ENCODE measurements at places on chromosomes 12 and 14. TPM values are rescaled to one million over a fixed set of nuclear protein-coding genes. Genes with fewer than 3 reads are reported as not detected.

TDRD9 gene
- total RNA-seq, result 0.50 TPM

FOXN4 gene
- total RNA-seq, result not detected

FAM181A gene
- not detected for total RNA-seq

GARIN6 gene
- total RNA-seq, result not detected

ATF7 gene
- total RNA-seq, result 11.4 TPM

RNASE3 gene
- total RNA-seq, result not detected

GPRC5A gene
- total RNA-seq, result 2.3 TPM

TBC1D30 gene
- total RNA-seq, result 0.26 TPM

SERPINA12 gene
- total RNA-seq, result not detected

NID2 gene
- total RNA-seq, result 93.7 TPM

TAS2R9 gene
- total RNA-seq, result not detected

FLVCR2 gene
- total RNA-seq, result 2.1 TPM

LRR1 gene
- total RNA-seq, result 9.5 TPM

ZNF384 gene
- total RNA-seq, result 9.8 TPM

GRCh38 chr14:91417120-91417982 is at the start of gene CCDC88C:
Gene CCDC88C (minus strand): TSS chr14:91417820. CDS start chr14:91417690, 130 bp downstream.
- no peak for DNase-seq

GRCh38 chr14:21498540-21499526 is 12.3 kb downstream of the METTL3 start:
- DNase-seq, result peak; percentile 65

- DNase-seq, result peak; percentile 92
These were observed 19.3 kb downstream of the NFKBIA start for GRCh38 chr14:35385042-35385839.

GRCh38 chr12:39958377-39958776 is 147.5 kb downstream of the SLC2A13 start:
- DNase-seq, result no peak

- DNase-seq, result no peak
These were observed 110.2 kb downstream of the LGMN start for GRCh38 chr14:92638266-92638665.

DNA sequence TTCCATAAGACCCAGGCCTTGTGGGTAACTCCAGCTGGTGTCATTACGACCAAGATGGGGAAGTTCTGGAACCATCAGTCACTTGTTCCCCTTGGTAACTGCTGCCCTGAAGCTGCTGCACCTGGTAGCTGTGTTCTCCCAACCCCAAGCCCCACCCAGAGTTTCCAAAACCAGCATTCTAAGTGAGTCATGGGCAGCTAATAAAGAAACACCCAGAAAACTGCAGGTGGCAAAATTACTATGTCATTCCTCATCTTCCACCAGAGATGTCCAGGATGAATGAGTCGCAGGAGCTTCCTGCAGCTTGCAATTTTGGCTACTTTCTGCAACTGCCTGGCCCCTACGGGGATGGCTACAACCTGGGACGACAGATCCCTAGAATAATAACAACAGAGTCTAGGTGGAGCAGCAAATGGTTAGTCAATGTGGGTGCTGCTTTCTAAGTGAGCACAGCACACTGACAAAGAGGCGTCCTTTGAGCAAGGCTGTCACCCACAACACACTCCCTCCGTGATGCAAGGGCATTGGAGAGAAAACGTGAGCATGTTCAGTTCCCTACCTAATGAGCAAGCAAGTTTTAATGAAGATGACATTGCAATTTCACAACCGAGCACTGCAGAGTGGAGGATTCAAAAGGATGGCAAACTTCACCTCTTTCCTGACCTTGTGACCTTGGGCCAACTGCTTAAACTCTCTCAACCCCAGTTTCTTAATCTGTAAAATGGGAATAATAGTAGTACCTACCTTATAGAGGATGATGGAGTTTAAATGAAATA is 301.4 kb upstream of the NOS1 start:
- DNase-seq, result peak; percentile 9

DNA sequence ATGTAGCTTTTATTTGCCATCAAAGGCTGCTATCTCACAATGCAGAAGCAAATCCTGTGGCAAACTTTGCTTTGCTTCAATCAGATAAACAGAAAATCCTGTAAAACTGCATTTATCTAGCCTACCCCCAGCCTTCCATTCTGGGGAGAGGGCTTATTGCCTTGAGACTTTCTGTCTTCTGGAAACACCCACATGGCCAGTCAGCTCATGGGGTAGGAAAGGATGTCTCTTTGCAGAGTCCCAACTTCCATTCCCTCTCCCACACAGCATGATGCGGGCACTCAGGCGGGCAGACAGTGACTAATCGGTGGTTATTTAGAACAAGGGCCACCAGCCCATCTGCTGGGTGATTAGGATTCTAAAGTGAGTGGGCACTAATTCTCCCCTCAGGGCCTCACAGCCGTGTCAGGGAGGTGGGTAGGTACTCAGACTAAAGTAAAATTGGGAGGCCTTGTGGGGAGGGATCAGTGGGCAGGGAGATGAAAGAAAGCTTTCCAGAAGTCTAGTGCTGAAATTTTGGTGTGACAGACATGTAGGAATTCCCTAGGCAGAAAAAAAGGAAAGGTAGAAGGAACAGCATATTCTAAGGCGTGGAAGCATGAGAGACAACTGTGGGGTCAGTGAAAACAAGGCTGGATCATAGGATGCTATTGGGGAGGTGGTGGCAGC is 720.5 kb downstream of the VRK1 start:
- DNase-seq, result no peak

DNA sequence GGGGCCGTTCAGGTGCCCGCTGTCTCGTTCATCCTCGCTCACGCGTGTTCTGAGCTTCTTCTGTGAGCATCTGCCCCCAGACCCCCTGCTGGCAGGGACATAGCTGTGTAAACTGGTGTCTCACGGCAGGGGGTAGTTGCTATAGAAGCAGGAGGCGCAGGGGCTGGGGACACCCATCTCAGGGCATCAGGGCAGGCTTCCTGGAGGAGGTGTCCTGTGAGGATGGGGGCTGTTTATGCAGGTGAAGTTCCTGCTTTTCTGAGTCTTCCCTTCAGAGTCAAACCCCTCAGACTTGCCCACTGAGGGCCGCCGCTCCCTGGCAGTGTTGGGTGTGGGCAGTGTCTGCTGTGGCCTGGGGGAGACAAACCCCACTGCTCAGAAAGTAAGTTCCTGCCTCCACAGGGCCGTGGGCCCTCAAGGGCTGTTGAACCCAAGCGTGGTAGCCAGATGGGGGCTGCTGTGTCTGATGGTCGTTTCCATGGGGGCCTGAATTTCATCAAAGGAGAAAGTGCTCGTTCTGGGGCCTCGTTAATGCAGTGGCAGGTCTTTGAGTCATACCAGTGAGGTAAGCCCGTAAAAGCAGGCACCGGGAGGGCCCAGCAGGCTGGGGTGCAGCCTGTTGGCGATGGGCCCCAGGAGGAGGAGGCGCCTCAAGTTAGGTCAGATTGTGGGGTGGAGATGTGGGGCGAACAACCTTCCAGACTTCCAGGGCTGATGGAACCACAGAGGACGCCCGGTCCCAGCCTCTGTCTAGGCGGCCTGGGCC is 23.4 kb downstream of the KIF26A start:
- DNase-seq, result no peak

GRCh38 chr14:75654127-75654732 is 6.4 kb downstream of the ERG28 start:
- DNase-seq, result peak; percentile 26

GRCh38 chr12:56237552-56237951 is 7.7 kb downstream of the SLC39A5 start:
- no peak for DNase-seq

- DNase-seq, result no peak
These were observed 26.3 kb downstream of the ANAPC5 start for GRCh38 chr12:121325922-121326396.

GRCh38 chr12:76766161-76766560 is 2.2 kb downstream of the ZDHHC17 start:
- no peak for DNase-seq

GRCh38 chr14:106222731-106223130 is 696.3 kb downstream of the TMEM121 start:
- no peak for DNase-seq

GRCh38 chr14:104957146-104958113 is 20.7 kb downstream of the AHNAK2 start:
- DNase-seq, result no peak

DNA sequence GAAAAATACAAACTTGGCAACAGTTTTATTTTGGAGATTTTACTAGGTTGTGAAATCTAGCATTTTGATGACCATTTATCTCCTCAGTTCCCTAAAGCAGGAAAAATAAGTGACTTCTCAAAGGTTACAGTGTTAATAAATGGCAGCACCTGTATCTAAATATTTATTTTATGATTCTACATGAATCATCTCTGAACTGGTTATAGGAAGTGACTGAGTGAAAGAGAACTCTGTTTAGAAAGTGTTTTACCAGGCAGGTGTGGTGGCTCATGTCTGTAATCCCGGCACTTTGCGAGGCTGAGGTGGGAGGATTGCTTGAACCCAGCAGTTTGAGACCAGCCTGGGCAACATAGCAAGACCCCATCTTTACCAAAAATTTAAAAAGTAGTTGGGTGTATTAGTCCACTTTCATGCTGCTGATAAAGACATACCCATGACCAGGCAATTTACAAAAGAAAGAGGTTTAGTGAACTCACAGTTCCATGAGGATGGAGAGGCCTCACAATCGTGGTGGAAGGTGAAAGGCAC is 26.3 kb downstream of the MIPOL1 start:
- DNase-seq, result no peak

DNA sequence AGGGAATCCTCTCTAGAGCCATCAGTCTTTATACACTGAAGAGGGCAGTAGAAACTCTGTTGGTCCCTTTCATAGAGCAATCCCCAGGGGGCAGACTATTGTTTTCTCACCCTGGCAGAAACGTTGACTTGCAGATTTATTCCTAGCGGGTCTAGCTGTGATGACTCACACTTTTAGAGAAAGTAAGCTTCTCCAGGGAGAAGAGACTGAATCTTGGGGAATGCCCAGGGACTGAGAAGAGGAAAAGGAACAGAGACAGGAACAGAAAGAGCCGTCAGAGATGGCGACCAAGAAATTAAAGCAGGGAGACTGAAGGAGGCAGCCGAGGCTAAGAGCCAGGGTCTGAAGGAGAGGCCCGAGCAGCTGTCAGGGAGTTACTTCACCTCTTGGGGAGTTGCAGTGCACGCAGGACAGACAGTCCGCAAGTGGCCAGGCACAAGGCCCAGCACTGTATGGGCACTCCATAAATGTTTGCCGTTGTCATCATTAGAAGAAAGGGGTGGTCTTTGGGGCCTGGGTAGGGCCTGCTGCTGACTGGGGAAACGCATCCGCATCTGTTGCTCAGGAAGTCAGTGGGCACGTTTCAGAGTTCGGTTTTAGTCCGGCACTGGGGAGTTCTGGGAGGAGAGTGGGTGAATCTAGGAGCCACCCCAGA is 13.0 kb downstream of the PLEKHG6 start:
- DNase-seq, result peak; percentile 92

DNA sequence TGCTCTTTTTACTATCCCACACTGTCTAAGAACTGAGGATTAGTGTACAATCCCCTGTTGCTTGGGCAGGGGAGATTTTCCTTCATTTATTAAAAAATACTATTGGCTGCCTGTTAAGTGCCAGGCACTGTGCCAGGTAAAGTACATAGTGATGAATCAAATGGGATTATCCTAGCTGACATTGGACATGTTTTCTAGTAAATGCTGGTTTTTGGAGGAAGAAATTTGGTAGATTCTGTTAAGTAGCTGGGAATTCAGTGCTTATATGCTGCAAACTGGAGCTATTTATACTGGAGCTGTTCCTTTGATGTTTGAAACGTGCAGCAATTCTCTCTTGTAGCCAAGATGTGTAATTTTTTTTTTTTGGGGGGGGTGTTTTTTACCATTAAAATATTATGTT is 299.6 kb downstream of the EMP1 start:
- DNase-seq, result no peak

DNA sequence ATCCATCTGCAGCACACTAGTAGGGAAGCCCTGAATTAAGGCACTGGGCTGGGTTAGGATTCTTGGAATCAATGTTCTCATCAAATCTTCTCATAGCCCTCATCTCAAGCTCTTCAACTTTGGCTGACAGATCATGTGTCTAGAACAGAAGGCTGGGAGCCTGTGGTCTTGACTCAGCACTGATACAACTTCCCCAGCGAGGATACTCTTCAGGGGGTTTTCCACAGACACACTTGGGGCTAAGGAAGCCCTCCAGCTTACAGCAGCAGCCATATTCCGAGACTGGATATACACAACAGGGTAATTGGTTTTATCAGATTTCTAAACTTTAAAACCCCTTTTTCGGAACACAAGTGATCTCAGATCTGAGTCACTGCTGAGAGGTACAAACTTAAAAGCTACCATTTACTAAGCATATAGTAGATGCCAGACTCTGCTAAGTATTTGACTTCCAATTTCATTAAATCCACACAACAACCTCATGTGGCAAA is 3.5 kb downstream of the FMNL3 start:
- peak; percentile 46 for DNase-seq

GRCh38 chr12:24599736-24600135 is 349.2 kb downstream of the BCAT1 start:
- no peak for DNase-seq

DNA sequence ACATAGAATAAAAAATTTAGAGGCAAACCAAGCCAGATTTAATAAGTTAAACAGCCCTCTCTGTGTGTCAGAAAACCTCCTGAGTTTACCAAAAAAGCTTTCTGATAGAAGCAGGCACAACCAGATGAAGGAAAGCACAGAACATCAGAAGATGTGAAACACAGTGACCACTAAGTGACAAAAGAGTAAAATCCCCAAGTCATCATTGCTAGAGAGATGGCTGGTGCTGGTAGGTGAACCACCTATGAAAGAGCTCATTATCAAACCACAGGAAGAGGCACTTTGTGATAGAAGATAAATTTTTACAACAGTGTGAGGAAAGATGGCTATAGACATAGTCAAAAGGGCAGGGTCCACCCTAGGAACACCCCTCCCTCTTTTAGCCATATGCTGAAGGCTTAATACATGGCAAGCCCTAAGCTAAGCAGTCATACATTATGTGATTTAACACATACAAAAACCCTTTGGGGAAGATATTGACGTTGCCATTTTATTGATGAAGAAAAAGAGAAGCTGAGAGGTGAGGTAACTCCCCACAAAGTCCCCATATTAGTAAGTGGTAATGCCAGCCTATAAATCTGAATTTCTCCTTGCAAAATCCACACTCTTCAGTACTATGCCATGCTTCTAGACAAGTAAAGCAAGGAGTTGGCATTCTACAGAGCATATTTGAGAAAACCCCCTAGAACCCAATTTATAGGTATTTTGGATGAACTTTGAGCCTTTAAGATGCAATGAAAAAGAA is 449.9 kb downstream of the LRIG3 start:
- DNase-seq, result no peak

GRCh38 chr12:3975652-3976051 is 102.5 kb upstream of the PARP11 start:
- no peak for DNase-seq

- peak; percentile 11 for DNase-seq
These were observed 710.6 kb downstream of the SLC6A15 start for GRCh38 chr12:84201976-84202375.
